ENCODE measurements at places on chromosomes 7 and 10.

GRCh38 chr10:100348389-100348927 lies 1.4 kb downstream of the SCD start:
- DNase-seq: no peak

DNA sequence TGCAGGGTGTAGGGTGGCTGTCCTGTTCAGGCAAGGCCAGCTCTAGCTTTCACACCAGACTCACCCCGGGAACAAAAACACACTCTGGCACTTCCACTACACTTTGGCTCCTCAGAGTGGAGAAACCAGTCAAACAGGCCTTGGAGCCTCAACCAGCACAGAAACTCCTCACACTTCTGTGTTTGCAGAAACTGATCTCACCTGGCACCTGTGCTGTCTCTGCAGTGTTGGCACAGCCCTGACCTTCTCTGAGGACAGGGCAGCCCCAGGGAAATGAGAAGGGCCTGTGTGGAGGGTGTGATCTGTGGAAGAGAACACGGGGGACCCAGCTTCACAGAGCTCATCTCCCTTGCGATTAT lies 4.1 kb upstream of the CALML5 start:
- DNase-seq: no peak

GRCh38 chr7:134916171-134916883 lies 70.0 kb upstream of the AGBL3 start:
- no peak for DNase-seq

- no peak for DNase-seq
Measured at GRCh38 chr7:139231513-139232376, 708 bp downstream of the UBN2 start.

GRCh38 chr10:21078410-21079329 lies 181.6 kb upstream of the NEBL start:
- DNase-seq: peak; percentile 27

DNA sequence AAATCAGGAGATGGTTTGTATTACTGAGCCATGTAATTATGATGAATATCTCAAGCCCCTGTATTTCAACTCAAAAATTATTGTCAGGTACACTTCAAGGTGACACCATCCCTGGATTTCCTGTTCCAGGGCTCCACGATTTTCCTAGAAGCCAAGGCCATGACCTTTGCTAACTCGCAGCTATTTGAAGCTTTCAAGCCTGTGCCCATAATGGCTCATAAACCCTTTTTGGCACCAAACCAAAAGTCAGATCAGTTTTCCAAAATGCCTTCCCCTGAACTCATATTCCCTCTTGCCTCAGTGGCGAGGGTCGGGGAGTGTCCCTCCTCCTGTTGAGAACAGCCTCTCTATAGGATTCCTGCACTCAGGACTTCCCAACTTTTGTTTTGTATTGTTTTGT lies 70.8 kb downstream of the HIP1 start:
- DNase-seq: no peak

DNA sequence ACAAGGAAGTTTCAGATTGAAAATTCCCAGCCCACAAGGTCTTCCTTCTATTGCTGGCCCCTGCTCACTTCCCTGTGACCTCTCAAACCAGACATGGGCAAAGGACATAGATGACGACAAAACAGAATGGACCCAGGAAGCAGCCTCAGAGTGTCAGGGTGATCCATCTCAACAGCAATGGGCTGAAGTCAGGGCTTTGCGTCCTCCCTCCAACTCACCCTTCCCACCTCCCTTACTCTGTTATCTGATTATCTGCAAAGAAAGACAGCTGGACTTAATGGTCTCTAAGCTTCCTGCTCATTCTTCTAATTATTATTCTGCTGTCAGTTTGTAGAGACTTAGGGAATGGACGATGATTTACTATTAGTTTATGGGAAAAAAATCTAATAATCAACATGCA lies 115.9 kb downstream of the PIP4K2A start:
- no peak for DNase-seq

- peak; percentile 31 for DNase-seq
Measured at GRCh38 chr10:35379226-35380137, 43.2 kb downstream of the CCNY start.

GRCh38 chr10:96468845-96469244 lies 44.9 kb downstream of the TLL2 start:
- DNase-seq: no peak

- DNase-seq: no peak
Measured at GRCh38 chr7:141231018-141231792, 157.3 kb downstream of the TMEM178B start.

- DNase-seq: no peak
Measured at GRCh38 chr10:4247379-4247778, 462.4 kb upstream of the KLF6 start.

GRCh38 chr10:97307441-97307840 lies 11.6 kb upstream of the FRAT1 start:
- no peak for DNase-seq

DNA sequence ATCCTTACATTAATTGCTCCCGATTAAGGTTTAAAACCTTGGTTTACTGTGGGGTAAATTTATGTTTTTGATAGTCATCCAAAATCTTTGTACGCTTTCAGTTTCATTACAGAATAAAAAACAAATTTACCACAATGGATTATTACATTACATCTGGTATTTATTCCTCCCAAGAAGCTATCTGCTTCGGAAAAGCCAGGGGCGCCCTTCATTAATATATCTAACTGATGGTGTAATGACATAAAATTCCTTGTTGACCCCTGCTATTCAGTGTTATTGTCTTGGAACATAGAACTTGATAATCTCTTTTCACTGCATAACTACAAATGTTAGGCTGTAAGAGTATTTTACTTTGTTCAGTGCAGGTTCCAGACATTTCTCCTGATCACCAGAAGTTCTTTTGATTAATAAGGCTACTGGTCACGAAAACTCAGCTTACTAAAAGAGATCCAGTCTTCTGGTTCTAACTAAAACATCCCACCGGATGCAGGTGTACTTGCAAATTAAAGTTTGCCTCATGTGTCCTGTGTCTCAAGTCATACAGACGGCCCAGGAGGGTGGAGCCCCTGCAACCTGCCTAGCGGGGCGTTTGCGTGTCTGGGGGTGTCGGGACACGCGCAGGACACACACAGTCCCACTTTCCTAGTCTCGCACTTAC lies 581 bp upstream of the GLCCI1 start:
- no peak for DNase-seq

DNA sequence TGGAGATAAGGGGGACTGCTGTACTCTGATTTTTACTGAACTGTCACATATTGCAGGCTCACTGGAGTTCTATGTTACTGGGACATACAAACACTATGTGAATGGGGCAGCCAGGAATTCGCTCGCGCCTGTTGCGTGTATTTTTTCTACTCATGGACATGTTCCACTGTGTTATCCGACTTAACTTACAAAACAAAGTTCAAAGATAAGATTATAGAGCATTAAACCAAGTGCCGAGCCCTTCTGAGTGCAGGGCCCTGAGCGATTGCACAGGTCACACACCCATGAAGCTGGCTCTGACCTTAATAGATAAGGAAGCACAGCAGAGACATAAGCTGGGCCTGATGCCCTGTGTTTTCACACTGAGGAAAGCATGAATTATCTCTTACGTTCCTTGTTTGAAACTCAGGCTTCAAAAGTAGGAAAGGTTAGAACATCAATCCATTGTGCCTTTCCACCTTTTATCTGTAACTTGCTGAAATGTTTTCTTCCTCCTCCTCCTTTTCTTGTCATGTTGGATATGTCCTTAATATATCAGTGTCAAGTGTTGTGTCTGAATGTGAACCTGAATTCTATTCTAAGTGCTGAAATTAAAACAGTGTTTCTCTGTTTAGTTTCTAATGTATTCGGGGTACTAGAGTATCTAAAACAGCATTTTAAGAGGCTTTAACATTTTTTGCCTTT lies 273.8 kb downstream of the AUTS2 start:
- no peak for DNase-seq

DNA sequence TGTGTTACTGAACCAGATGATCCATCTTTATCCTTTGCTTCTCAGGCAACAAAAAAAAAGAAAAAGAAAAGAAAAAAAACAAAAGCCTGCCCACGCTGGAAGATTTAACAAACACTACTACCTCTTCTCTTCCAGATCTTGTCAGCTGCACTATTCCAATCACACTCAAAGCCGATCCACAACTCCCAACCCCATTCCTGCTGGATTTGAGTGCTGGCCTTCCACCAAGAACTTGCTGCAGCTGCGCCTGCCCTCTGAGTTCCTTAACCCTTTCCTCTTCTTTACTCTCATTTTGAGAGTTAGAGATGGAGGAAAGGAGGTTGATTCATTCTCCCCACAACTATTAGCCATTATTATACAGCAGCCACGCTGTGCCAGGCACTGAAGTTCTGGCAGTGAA lies 16.0 kb upstream of the ITGA8 start:
- no peak for DNase-seq

DNA sequence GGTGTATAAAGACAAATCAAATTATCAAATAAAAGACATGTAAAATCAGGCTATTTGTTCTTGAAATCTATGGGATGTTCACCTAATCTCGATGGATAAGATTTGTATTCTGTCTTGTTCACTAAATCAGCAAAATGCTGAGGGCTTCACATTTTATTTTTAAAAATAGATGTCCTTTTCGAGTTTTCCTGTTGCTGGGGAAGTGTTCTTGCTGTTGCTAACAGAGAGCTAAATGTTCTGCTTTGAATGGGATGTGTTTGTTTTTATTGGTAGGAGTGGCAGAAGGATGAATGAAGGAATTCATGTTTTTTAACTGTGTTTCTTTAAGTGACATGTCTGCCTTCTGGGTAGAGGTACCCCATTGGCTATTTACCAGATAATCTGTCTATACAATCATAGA lies 7.3 kb upstream of the SNX13 start:
- DNase-seq: no peak

DNA sequence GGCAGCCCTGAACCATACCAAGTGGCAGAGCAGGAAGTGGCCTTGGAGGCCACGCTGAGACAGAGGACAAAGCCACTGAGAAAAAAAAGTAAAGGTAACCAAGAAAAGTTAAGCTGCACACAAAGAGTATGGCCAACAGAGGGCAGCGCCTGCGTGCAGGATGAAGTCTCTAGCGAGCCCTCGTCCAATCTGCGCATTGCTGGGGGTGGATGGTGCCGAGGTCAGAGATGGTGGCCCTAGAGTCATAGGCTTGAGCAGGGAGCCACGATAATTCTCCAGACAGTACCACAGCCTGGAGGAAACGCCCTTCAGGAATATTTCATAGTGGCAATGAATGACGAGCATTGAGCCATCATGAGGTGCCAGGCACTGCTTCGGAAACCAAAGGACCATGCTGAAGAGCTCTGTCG lies 9.7 kb downstream of the ATP6V0E2 start:
- no peak for DNase-seq

DNA sequence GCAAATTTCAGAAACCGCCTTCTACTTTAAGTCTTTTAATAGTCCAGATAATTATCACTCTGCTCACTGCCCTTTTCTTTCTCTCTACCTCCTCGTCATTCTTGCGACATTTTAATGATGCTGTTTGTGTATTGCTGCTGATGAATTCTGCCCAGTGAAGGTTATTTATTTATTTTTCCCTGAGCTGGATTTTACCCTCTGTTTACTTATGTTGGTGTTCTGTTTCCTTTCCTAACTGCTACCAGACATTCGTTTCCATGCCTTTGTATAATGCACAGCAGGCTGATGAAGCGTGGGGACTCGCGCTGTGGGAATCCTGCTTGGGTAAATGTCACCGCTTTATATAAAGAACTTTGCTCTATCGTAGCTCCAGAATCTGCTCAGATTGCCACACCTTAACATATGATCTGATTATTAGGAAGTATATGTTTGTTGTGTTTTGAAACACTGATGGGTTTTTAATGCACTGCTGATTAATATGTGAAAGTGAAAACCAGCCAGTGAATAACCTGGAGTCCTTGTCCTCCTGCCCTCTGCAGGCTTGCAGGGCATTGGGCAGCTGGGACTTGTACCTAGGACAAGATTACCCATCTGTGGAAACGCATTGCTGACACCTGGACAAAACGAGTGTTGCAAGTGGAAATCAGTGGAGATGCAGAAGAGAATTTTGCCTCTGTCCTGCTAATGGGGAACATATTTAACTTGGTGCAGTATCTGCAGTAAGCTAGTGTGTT lies 291.5 kb downstream of the SDK1 start:
- no peak for DNase-seq

- DNase-seq: no peak
Measured at GRCh38 chr7:94182721-94183120, 178.6 kb upstream of the BET1 start.

- no peak for DNase-seq
Measured at GRCh38 chr7:154674191-154674590, 328.7 kb downstream of the PAXIP1 start.

- DNase-seq: no peak
Measured at GRCh38 chr7:28570970-28571288, 158.6 kb downstream of the CREB5 start.

GRCh38 chr10:106360870-106361269 lies 803.6 kb downstream of the SORCS1 start:
- no peak for DNase-seq

DNA sequence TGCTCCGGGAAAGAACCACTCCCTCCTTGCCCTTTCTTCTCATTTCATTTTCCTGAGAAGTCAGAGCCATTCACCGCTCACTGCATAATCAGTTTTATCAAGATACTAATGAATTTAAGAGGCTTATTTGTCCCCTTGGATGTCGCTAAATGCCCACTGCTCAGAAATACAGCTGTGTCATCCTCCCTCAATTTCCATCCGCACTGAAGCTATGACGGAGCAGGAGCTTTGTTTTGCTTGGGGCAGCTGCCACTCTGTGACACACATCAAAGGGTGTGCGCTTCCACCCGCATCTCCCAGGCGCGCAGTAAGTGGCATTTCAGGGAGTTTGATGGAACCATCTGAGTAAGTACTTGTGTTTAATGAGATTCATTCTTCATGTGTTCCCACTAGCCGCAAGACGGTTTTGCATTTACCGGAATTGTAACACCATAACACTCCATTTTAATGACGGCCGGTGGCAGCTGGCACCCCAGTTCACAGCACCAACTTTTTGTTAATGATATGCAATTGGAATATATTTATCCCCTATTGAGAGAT lies 103.8 kb upstream of the PARD3 start:
- no peak for DNase-seq

DNA sequence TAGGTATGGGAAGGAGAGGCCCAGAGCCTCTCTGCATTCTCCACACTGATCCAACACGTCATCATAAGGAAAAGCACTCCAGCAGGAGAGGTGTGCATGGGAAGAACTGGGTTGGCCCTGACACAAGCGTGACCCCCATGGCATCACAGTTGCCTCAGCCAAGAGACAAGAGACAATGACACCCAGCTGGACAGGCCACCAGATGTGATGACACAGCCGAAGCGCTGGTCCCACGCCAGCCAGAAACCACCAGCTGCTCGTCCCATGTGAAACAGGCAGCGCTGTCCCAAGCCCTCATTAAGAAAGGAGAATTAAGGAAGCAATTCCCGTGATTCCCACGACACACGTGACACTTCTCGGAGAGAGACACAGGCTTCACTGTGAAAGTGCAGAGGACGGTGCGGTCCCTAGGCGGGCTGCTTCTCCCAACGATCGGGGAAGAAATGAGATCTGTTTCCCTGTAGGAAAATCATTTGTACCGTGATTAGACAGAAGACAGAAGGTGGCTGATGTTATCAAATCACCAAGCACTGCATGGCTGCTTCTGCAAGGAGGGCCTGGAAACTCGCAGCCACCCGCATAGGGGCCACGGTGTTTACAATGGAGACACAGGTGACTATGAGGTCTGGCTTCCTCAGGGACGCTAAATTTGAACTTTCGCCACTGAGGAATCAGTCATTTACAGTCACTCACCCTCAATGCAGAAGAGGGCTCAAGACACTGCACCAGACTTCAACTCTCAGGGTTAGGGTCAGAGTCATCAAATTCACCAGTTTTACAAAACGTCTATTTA lies 74.5 kb downstream of the DIP2C start:
- peak; percentile 64 for DNase-seq

GRCh38 chr10:131444286-131444685 lies 132.8 kb upstream of the TCERG1L start:
- no peak for DNase-seq

- no peak for DNase-seq
Measured at GRCh38 chr10:113058523-113059370, 108.7 kb downstream of the TCF7L2 start.
